ENCODE measurements at places on chromosomes 1 and 21.

- DNase-seq = no peak
Observed at GRCh38 chr1:69523032-69523431, 44.7 kb upstream of the LRRC7 start.

- no peak for DNase-seq
Observed at GRCh38 chr1:13707164-13707563, 7.2 kb downstream of the PRDM2 start.

DNA sequence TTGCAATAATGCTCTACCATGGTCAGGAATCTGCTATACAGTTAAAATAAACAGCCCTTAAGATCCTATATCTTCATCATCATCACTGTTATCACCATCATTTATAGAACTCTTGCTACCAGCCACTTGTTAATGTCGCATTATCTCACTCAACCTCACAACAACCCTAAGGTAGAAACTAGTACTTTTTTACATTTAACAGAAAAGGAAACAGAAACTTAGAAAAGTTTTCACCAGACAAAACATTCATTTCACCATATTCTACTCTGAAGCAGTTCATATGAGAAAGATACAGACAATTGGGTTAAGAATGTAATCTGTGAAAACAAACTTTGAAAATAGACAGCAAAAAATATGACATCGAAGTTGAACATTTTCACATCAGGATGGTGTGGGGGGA lies 262.6 kb downstream of the ATG4C start:
- no peak for DNase-seq

DNA sequence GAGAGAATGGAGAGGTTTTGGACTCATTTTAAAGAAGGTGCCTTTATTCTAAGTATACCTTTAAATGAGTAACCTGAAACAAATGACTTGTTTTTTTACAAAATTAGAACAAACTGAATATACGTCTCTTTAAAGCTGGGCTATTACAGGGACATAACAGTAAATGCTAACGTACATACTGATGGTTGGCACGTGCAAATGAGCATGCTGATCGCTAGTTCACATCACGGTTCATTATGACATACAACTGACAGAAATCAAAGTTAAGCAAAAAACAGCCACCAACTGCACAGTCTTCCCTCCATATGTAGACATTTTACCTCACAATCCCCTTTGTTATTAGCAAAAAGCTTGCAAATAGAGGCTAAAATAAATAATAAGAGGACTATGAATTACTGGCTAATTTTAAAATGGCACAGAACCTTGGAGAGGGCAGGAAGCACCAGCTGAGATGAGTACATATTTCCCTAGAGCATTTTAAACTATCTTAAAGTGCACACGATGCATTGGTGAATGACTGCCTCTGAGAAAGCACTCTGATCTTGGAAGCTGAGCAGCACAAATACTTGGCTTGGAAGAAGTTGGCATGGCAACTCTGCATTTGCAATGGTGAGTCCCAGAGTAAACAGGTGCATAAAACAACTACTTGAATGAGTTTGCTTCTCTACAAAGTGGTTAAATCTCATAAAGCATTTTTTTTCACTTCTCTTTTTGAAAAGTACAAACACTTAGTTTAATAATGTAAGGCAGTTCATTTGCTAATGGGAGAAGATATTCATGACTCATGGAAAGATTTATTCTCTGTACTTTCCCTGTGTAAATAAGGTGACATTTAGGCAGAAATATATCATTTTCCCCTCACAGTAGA lies 204.7 kb downstream of the LHX8 start:
- no peak for DNase-seq

GRCh38 chr1:219664310-219665029 lies 51.6 kb upstream of the ZC3H11B start:
- DNase-seq = no peak

- DNase-seq = no peak
Observed at GRCh38 chr1:216140730-216141524, 282.3 kb downstream of the USH2A start.

GRCh38 chr1:171488190-171488929 lies 3.0 kb downstream of the PRRC2C start:
- no peak for DNase-seq

DNA sequence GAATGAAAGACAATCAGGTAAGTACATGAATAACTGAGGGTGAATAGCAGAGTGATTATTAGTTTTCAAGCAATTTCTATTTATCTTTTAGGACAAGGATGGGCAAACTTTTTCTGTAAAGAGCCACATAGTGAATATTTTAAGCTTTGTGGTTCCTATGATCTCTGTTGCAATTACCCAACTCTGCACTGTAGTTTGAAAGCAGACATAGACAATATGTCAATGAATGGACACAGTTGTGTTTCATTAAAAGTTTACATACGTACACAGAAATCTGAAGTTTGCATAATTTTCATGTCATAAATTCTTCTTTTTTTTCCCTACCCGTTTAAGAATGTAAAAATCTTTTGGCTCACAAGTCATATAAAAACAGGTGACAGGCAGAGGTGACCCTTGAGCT lies 71.4 kb downstream of the ZNF281 start:
- no peak for DNase-seq

- DNase-seq = no peak
Observed at GRCh38 chr21:26095131-26095530, 75.4 kb downstream of the APP start.

GRCh38 chr1:83762039-83762365 lies 236.9 kb downstream of the TTLL7 start:
- no peak for DNase-seq

DNA sequence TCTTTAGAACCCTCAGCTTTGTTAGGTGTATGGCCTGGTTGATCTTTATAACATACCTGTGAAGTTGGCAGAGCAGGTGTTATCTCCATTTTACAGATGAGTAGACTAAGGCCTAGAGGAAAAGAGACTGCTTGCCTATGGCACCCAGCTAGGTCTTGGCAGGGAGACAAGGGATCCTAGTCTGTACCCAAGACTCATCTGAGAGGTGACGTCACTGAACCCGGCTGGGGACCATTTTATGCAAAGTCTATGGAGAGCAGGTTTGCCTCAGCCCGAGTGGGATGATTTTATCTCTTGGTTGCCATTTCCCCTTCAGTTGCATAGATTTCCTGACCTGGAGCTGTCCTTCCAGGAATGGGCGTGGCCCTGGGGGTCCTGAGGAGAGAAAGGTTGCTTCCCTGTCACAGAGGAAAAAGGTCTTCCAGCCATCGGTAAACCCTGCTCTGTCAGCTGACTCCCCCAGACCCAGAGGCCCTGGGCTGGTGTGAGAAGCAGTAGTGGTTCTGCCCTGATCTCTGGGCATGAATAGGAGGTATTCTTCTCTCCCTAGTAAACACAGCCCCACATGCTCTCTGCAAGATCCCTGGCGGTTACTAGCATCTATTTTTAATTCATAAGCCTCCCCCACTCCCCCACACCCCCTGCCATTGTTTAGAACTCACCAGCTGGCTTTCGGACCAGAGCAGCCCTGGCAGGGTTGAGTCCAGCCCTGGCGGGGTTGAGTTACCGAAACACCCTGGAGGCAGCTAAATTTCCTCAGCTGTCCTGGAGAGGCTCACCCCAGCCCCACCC lies 19.6 kb downstream of the TMCC2 start:
- no peak for DNase-seq

DNA sequence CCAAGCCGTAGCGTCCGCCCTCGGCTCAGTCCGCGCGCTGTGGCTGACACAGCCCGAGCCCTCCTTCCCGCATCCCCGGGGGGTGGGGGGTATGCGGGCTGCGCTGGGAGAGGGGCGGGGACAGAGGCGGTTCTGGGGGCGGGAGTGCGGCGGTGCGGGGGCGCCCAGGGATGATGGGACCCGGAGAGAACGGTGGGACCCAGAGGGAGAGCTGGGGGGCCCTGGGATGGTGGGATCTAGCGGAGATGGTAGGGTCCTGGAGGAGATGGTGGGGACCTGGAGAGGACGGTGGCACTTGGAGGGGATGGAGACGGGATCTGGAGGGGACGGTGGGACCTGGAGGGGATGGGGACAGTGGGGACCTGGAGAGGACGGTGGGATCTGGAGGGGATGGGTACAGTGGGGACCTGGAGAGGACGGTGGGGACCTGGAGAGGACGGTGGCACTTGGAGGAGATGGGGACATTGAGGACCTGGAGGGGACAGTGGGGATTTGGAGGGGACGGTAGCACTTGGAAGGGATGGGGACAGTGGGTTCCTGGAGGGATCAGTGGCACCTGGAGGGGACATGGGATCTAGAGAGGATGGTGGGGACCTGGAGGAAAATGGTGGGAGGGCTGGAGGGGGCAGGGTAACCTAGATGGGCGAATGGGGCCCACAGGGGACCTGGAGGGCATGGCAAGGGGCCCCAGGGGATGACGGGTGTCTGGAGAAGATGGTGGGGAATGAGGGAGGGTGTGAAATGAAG lies 477 bp downstream of the SNAP47 start:
- no peak for DNase-seq

DNA sequence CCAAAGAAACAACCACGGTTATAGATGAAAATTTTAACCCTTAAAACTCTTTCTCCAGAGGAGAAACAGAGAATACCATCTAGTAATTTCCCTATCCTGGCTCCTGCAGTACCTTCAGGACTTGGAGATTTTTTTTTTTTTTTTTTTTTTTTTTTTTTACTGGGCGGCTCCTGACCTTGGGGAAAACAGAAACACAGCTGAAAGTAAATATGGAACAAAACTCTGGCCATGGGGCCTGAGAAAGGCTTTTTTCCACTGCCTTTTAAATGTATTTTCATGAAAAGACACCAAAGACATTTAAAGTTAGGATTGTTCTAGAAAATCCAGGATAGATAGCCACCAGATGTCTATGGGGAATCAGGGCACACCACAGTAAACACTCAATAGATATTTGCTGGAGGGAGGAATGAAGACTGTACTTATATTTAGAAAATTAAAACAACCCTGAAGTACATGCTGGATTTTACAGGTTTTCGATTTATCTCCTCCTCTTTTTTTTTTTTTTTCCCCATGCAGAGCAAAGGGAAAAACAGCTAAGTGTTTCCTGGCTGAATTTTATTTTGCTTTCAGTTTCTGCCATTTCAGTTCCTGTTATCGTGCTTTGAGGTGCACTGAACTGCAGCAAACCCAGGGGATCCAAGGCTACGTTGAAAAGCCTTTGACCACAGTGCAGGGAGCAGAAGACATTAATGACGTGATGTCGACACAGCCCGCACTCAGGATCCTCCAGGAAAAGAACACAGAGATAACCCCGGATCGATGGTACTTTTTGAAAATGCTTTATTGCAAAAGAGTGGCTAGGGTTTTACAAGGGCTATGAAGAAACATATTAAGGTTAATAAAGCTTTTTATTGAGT lies 35.7 kb upstream of the CNN3 start:
- peak; percentile 36 for DNase-seq

GRCh38 chr1:237050915-237051314 lies 8.9 kb downstream of the RYR2 start:
- DNase-seq = no peak

- DNase-seq = no peak
Observed at GRCh38 chr1:201594575-201595245, 55.8 kb downstream of the NAV1 start.

GRCh38 chr1:20172033-20172590 lies 13.8 kb upstream of the UBXN10 start:
- DNase-seq = no peak

GRCh38 chr1:87328272-87329050 lies at the start of gene LMO4:
TSS of gene LMO4 (plus strand) at chr1:87328880. CDS start at chr1:87332016, 3,136 bp downstream.
- DNase-seq = peak; percentile 92
